ENCODE measurements at places on chromosomes 6 and 20. TPM values are rescaled to one million over a fixed set of nuclear protein-coding genes. Genes with fewer than 3 reads are reported as not detected.

Gene NOX3
- not detected for total RNA-seq

Gene NPBWR2
- not detected for total RNA-seq

Gene CALHM4
- not detected for total RNA-seq

Gene MOG
- not detected for total RNA-seq

Gene PABPC1L
- 2.6 TPM for total RNA-seq

Gene HLA-DMB
- total RNA-seq = 1.4 TPM

Gene LRFN2
- total RNA-seq = not detected

Gene CLDN20
- not detected for total RNA-seq

Gene ASIP
- total RNA-seq = not detected

Gene PLCB4
- total RNA-seq = 2.1 TPM

Gene ADGB
- not detected for total RNA-seq

Gene KIF25
- not detected for total RNA-seq

Gene CGAS
- 1.0 TPM for total RNA-seq

Gene PDYN
- not detected for total RNA-seq

Gene TTK
- total RNA-seq = not detected

Gene VGLL2
- total RNA-seq = 108 TPM

Gene BTNL2
- not detected for total RNA-seq

Gene MAS1
- total RNA-seq = not detected

Gene SPDEF
- total RNA-seq = 0.22 TPM

Gene BNIP5
- not detected for total RNA-seq

Gene CRYBG1
- 0.82 TPM for total RNA-seq

Gene PRICKLE4
- 0.46 TPM for total RNA-seq

Gene LTA
- not detected for total RNA-seq

Gene TFAP2D
- total RNA-seq = not detected

Gene GGTLC1
- not detected for total RNA-seq

Gene C20orf96
- total RNA-seq = 1.4 TPM

Gene C20orf144
- not detected for total RNA-seq

Gene KIAA1755
- total RNA-seq = 0.16 TPM

Gene PRPH2
- total RNA-seq = 3.1 TPM

Gene HTR1E
- total RNA-seq = not detected

Gene BTBD9
- total RNA-seq = 8.4 TPM

Gene C6orf15
- total RNA-seq = not detected

Gene GRIK2
- total RNA-seq = 0.16 TPM

Gene OR2B6
- not detected for total RNA-seq

Gene DEFB124
- not detected for total RNA-seq

Gene CTCFL
- total RNA-seq = not detected

Gene ECT2L
- total RNA-seq = not detected

Gene ARMH2
- not detected for total RNA-seq

Gene CFAP206
- not detected for total RNA-seq

Gene GPR63
- not detected for total RNA-seq

Gene VSX1
- total RNA-seq = 0.52 TPM

Gene STAU1
- 57.5 TPM for total RNA-seq

Gene MUC21
- total RNA-seq = not detected
